ENCODE measurements at places on chromosomes 6 and 20.

DNA sequence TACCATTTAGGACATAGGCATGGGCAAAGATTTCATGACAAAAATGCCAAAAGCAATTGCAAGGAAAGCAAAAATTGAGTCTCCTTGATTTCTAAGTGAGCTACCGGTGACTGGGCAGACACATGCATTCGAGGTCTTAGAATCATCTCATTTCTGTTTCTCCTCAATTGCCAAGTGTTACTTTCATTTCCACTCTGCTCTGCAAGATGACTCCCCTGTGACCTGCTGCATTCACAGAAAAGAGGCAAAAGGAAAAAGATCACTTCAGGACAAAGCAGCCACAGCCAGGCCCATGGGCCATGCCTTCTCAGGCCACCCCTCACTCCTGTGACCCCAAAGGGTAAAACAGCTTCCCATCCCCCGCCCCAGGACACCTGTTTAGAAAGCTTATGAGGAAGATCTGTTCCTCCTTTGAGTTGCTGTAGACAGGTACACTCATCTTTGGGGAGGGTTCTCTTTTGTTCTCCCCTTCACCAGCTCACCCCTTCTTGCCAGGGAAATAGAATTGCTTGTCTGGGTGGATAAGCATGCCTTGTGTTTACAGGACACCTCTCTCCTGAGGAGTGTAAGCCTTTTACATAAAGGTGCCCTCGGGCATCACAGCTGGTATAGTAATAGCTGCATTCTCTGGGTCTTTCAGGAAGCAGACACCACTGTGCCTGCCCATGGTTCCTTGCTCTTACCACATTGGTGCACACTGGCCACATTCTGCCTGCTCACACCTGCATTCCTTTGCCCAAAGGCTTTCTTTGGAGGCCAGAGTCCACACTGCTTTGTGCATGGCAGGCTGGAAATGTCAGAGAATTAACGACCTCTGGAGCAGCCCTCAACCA, 105.0 kb downstream of the SLC24A3 start:
- DNase-seq = no peak

DNA sequence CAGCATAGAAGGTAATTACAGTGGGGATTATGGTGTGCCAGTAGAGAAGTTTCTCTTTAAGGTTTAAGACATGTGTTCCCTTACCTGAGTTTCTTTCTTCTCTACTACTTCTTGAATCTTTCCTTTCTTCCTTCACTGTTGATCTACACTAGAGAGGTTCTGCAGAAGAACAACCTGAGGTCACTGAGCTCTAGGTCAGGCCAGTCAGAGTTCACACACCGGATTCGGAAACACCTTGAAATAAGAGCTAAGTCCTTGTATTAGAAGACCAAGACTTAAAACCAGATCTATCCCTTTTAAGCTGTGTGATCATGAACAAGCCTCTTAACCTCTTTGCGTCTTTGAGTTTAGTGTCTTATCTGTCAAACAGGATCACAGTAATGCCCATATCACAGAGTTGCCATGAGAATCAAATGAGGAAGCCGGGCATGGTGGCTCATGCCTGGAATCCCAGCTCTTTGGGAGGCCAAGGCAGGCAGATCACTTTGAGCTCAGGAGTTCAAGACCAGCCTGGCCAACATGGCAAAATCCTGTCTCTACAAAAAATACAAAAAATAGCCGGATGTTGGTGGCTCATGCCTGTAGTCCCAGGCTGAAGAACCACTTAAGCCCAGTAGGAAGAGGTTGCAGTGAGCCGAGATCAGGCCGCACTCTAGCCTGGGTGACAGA, 22.0 kb upstream of the TGM3 start:
- DNase-seq = no peak

DNA sequence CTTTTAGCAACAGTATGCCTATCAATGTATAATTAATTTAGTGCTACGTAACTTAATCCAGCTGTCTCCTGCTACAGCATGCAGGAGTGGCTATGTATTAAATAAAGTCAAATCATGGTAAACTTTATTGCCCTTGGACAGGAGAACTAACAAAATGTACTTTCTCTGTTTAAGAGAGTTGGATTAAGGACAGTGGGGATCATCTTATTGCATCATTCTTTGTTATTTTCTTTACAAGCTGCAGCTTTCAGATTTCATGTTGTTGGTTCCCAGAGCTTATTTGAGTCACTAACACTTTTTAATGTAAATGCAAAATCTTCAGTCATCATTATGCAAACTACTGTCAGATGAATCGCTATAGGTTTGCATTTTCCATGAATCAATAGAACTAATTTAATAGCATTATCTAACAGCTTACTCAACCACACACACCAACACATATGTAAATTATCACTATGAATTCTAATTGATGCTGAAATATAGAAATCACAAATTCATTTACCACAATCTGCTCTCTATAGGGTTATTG, 424.7 kb downstream of the MMUT start:
- no peak for DNase-seq

- no peak for DNase-seq
Measured at GRCh38 chr20:32737371-32738223, 5.7 kb downstream of the COMMD7 start.

GRCh38 chr6:52087498-52087999, at the start of gene PKHD1:
Gene PKHD1, minus strand, starts transcription at chr6:52087613. Its CDS starts 2,680 bp downstream, at chr6:52084933.
- DNase-seq = no peak

DNA sequence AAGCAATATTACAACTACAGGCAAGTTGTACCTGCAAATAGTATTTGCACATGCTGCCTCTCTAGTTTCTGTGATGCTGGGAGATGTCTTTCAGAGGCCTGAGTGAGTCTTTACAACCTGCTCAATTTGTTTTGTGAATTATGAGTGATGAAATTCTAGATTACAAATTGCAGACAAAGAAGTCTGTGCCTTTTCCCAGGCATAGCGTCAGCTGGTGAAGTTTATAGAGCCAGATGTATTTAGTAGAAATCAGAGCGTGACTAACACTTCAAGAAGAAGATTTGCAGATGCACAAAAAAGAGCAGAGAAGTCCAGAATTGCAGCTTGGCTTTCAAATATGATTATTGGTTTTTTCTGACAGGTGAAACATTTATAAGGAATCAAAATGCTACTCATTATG, 289.9 kb downstream of the PLCB1 start:
- DNase-seq = no peak

GRCh38 chr6:124520514-124520913, 441.7 kb upstream of the RNF217 start:
- no peak for DNase-seq

DNA sequence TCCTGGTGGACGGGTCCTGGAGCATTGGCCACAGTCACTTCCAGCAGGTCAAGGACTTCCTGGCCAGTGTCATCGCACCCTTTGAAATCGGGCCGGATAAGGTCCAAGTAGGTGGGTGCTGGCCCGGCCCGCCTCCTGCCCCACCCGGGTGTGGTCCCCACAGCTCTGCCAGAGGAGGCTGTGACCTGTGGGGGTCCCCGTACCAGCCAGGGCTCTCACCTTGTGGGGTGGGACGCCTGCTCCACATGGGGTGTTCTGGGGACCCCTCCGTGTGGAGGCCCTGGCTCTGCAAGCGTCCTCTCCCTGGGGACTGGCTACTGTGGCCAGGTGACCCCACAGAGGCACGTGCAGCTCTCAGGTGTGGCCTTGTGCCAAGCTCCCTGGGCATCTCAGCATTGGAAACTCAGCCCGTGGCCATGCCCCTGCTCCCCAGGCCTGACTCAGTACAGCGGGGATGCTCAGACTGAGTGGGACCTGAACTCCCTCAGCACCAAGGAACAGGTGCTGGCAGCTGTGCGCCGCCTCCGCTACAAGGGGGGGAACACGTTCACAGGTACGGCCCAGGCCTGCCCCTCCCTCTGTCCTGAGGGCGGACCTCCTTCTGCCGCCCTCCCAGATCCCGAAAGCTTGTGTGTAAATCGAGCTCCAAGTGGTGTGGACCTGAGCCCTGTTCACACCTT, 14.7 kb downstream of the COL20A1 start:
- no peak for DNase-seq

DNA sequence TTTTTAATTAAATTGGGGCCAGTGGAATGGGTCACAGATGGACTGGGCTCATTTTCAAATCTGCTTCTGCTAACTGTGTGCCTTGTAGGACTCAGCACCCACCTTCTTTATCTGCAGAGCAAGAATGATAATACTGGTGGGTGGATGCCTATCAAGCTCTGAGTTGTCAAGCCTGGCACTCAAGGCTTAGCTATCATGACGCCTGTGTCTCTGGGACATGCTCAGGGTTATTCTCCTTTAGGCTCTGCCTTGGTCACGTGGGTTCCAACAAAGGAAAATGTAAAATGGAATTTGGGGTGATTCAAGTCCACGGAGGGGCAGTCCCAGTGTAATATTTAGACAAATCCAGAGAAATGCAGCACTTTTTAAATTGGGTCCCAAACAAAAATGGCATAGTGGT, 202.3 kb downstream of the TSHZ2 start:
- no peak for DNase-seq

DNA sequence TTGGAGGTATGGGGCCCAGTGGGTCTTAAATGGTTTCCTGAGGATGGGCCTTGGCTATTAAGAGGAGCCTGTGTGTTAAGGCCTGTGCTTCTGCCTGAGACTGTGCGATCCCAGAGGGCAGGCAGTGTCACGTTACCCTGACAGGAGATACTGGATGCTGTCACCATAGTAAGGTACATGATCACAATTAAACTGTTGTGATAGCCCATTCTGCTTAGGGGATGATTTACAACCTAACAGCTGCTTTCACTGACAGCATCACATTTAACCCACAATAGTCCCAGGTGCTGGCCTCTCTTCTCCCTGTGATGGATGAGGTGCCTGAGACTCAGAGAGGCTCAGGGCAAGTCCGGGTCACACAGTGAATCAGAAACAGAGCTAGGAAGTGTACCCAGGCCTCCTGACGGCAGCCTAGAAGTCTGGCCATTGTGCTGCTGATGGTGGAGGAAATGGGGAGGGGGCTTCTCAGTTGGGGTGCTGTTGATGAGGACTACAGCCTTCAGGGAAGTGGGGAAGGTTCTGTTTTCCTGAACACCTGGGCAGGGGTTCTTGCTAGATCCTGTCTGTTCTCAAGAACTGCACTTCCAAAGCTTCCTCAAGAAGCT, 97.3 kb downstream of the MDGA1 start:
- DNase-seq = no peak

DNA sequence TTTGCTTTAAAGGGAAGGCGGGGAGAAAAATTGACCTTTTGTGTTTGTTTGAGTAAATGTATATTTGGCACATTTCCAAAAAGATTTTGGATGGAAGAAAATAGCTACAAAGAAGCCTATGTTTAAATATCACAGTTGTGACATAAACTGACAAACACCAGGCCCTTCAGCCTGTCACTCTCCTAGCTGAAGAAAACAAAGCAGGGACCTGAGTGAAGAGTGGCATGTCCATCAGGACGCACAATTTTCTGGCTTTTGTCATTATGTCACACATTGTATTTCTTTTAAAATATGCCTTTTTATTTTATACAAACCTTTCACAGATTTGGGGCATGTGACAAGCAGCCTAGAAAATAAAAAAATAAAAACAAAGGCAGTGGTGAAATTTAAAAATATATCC, 241.2 kb downstream of the OGFRL1 start:
- DNase-seq = no peak

GRCh38 chr20:57743450-57744095, 33.8 kb upstream of the PMEPA1 start:
- no peak for DNase-seq

- no peak for DNase-seq
Measured at GRCh38 chr6:23533944-23534343, 592.1 kb upstream of the NRSN1 start.

- DNase-seq = no peak
Measured at GRCh38 chr6:3176562-3177355, 19.4 kb upstream of the TUBB2A start.

GRCh38 chr6:148179786-148180185, 162.9 kb upstream of the SASH1 start:
- DNase-seq = no peak

All from cortex of kidney (tissue), 1 donor.